Foreskin keratinocyte (primary cell): ENCODE measurements at places on chromosomes 6 and 20. TPM values are rescaled to one million over a fixed set of nuclear protein-coding genes. Genes with fewer than 3 reads are reported as not detected.
A peak's percentile ranks its signal among the peaks of the same experiment; 100 is the strongest.

DNA sequence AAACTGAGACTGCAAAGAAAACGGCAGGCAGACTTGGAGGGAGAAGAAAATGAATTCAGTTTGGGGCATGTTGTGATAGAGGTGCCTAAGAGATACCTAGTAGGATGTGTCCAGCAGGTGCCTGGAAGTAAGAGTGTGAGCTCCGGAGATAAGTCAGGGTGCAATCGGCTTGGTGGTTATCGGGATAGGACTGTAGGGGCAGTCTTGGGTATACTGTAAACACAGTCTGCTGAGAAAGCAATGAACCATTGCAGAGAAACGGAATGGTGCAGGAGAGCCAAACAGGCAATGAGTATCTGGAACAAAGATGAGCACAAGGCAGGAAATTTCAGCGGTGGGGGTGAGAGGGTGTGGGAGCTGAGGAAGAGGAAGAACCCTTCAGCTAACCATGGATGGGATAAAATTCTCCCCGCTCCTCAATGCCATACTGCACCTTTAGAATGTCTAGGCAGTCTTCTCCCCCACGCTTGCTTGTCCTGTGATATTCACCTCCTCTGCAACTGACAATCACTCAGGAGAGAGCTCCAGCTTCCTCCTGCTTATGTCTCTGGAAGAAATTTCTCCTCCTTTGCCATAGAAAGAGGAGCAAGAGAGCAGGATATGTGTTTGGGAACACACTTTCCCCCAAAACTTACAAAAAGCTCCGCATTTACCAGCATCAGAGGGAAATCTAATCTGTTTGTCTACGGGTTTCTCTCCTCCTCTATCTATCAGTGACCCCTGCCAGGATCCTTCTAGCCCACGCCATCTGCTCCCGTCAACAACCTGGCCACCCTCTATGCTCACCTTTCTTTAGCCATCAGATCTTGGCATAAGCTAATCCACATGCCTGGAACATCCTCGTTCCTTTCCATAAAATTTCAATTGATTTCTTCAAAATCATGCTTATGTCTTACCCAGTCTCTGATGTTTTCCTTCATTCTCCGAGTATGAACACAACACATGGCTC is 381.7 kb upstream of the JARID2 start:
- no peak for DNase-seq

C20orf144 gene
- total RNA-seq = 0.07 TPM in 1 of 2 replicates, not detected in the other

FAM184A gene
- 0.14 and 0.17 TPM in 2 replicates for total RNA-seq

DNA sequence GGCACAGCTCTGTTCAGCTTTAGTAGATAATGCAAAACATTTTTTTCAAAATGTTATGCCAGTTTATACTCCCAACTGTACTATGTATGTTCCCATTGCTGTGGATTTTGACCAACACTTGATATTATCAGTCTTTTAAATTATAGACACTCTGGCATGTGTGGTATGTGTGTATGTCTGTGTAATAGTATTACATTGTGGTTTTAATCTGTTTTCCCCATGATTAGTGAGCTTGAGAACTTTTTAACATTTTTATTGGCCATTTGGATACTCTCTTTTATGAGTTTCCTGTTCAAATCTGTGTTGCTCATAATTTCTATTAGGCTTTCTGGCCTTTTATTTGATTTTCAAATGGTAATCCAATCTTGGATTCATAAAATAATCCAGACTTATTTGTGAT is 69.2 kb upstream of the TXNDC5 start:
- DNase-seq = no peak

DNA sequence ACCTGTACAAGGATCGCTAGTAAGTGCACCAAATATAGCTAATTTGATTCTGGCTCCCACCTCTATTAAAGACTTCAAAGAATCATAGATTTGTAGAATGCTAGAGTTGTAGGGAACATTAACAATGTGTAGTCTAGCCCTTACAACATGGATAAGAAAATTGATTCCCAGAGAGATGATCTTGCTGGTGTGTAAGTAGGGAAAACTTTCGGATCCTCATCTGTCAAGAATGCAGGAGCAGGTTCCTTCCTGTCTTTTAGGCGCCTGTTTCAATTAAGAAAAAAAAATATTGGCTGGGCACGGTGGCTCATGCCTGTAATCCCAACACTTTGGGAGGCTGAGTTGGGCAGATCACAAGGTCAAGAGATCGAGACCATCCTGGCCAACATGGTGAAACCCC is 12.3 kb upstream of the RNF39 start:
- peak; percentile 71 for DNase-seq

- no peak for DNase-seq
Observed at GRCh38 chr6:25583099-25583498, 68.9 kb upstream of the SCGN start.

HLA-DRA gene
- not detected in 2 replicates for total RNA-seq

FAM120B gene
- 21.6 and 21.7 TPM in 2 replicates for total RNA-seq

DNA sequence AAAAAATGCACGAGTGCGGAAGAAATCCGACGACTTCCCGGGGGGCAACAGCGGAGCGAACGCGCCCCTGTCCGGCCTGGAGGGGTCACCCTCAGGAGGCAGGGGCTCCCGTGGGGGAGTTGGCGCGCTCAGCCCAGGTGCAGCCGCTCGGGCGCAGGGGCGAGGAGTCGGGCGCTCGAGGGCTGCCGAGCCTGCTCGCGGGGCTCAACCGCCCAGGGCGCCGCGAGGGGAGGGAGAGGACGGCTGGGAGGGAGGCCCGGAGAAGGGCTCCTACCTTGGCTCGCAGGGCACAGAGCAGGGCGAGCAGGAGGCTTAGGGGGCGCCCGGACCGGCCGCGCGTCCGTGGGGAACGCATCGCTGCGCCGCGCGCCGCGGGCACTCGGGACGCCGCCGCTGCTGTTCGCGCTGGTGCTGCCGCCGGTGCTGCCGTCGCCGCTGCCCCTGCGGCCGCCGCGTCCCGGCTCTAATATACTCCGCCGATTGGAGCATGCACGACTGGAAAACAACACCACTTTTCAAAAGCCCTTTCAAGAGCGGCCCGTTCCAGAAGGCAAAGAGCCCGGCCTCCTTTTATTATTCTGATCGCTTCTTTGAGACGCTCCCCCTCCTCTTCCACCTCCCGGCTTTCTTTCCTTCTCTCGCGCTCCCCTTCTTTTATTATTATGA is 490 bp downstream of the JAG1 start:
- no peak for DNase-seq

DNA sequence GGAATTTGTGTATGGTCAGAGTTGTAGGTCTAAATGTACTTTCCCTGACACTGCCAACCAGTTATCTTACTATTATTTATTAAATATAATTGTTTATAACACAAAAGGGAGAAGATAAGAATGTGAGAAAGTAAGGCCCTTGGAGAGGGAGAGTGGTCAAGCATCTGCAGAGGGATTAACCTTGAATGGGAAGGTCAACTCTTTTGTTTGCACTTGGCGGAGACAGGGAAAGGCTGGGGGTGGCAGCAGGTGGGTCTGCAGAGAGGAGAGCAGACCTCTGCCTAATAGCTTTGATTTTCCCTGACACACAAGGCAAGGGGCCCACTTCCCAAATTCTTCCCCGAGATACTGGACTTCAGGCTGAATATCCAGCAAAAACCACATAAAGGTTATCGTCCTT is 4.2 kb downstream of the LRP11 start:
- no peak for DNase-seq

DNA sequence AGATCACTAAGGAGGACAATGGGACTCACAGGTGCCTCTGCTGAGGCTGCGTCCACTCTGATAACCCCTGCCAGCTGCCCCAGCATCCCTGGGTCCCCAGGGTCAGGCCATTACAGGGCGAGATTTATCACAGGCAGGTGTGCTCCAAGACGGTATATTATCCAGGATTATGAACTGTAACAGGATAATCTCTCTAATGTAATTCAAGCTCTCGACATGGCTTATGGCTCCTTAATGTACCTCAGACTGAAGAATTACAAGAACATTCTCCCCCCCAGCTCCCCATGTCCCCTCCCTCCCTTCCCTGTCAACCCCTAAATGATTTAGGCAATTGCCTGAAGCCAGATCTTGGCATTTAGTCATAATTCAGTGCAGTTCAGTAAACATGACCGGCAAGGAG is 86.8 kb downstream of the NCR2 start:
- no peak for DNase-seq

RIPOR2 gene
- total RNA-seq = 0.04 TPM in 1 of 2 replicates, not detected in the other

DNA sequence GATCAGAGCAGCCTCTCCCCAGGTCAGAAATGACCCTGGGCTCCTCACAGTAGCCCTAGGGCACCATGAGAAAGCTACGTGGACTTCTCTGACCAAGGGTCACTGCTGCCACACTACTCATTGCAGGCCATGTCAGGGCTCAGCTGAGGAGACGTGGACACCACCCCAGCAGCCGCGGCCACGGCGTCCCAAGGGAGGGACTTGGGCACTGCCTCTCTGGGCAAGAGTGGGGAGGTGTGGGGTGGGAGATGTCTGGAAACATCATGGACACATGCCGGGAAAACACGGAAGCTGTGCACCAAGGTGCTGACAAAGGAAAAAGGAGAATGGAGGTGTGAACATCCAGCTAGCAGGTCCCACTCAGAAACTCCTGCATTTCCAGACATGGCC is 9.0 kb downstream of the GMEB2 start:
- DNase-seq = no peak

LCA5 gene
- total RNA-seq = 1.9 and 2.4 TPM in 2 replicates

DNA sequence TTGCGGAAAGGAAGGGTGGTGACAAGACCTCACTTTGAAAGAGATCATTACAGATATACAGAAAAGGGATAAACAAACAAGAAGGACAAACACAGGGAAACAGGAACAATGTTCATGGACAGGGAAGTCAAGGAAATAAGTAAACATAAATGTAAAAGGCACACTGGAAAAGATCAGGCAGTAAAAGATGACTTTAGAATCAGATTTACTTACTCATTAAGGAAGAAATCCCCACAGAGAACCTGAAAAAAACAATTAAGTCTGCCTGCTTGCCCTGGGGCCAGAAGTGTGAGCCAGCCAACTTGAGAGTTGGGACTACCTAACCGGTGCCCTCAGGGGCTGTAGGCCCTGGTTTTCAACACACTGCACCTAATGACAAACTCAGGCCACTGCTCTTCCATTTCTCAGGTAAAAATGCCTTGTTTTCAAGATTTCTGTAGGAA is 1.7 kb downstream of the APMAP start:
- DNase-seq = no peak

- no peak for DNase-seq
Observed at GRCh38 chr6:123489589-123489988, 147.2 kb downstream of the TRDN start.

RAD21L1 gene
- total RNA-seq = not detected in 2 replicates

MKKS gene
- 21.5 and 23.3 TPM in 2 replicates for total RNA-seq

NRM gene
- total RNA-seq = 24.5 and 26.3 TPM in 2 replicates

DNA sequence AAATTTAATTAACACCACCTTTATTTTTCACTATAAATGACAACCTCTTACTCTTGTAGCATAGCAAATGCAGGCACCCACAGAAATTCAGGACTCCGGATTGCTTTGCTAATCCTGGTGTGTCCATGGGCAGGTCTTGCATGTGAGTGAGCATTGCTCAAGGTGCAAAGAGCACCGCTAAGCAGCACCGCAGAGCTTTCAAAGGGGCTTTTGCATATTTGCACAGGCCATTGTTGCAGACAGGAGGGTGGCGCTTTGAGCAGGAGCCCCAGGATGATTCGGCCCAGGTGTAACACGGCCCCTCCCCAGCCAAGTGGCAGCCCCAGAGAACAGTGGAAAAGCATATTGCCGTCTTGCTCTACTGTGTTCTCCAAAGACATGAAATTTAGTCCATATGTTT is 293.2 kb downstream of the NRN1 start:
- DNase-seq = no peak

GRCh38 chr6:157046776-157047175 is 269.6 kb downstream of the ARID1B start:
- no peak for DNase-seq

DNA sequence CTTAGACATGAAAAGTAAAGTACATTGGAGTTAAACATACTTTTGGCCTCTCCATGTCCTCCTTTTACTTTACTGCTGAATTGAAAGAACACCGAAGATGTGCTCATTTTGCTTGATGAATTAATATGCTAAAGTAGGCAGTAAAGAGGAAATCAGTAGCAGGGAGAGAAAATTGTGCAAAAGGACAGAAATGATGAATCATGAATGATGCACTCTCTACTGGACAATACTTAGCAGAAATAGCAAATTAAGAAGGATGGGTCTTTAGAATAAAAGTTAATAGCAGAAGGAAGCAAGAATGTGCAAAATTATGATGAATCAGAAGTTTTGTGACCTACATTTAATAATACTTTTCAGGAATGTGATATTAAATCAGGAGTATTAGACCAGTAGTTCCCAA is 8.4 kb upstream of the SPINT3 start:
- no peak for DNase-seq

GRCh38 chr6:167839343-167839742 is 12.6 kb downstream of the AFDN start:
- no peak for DNase-seq

- DNase-seq = no peak
Observed at GRCh38 chr20:46164254-46164653, 46.1 kb downstream of the CD40 start.

FLRT3 gene
- total RNA-seq = 53.6 and 61.2 TPM in 2 replicates

DNA sequence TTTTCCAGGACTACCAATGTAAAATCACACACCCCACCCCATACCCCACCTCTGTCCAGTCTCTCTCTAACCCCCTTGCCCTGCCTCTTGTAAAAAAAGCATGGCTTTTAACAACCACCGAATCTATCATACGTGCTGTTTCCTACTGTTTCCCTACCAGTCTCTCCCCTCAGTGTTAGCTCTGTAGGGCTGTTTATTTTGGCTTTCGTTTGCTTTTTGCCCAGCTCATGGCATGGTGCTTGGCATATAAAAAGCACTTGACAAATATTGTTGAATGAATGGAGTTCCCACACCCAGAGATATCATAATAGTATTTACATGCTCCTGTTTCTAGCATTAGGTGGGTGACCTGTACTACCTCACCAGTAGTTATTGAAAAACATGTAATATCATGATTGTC is 148.2 kb downstream of the OPRM1 start:
- no peak for DNase-seq

- peak; percentile 34 for DNase-seq
Observed at GRCh38 chr20:14259689-14260088, 77.7 kb downstream of the FLRT3 start.

DNA sequence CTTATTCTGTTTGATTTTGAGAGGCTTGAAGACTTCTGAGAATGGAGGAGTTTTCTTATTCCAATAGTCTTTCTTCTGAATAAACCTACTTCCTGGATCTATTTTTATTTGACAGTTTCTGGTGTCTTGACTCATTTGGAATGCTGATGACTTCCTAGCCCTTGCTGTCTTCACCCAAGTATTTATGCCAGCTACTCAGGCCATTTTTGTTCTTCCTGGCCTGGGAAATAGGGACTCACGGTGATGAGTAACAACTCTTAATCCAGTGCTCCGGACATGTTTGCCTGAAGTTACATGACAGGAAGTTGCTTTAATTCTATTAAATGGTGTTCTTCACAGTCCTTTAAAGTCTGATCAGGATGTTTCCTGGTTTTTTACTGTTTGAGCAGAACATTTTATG is 272.1 kb upstream of the EYS start:
- no peak for DNase-seq

GRCh38 chr6:84539122-84539856 is 225.1 kb downstream of the TBX18 start:
- no peak for DNase-seq

TRIM40 gene
- total RNA-seq = not detected in 2 replicates

L3MBTL1 gene
- 4.2 and 4.8 TPM in 2 replicates for total RNA-seq

MROH8 gene
- total RNA-seq = 0.34 and 0.35 TPM in 2 replicates

MYT1 gene
- not detected in 2 replicates for total RNA-seq

HLA-DQA1 gene
- total RNA-seq = not detected in 2 replicates
